ENCODE measurements at places on chromosomes 2 and 18.

DNA sequence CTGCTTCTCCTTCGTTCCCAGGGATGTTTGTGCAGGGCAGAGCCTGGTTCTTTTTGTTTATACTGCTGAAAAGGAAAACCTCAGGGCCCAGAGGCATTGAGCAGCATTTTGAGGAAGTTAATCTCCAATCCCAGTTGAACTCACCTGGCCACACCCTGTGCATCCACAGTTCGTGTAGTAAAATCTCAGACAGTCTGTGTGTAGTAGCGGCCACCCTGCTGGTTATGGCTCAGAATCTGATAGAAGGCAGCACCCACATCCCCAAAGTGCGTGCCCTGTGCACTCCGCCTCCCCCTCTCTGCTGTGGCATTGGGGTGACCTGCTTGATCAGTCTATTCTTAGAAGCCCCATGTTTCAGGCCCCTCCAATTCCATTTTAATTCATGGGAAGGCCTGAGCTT, 10.9 kb downstream of the TRIB2 start:
- DNase-seq = no peak

DNA sequence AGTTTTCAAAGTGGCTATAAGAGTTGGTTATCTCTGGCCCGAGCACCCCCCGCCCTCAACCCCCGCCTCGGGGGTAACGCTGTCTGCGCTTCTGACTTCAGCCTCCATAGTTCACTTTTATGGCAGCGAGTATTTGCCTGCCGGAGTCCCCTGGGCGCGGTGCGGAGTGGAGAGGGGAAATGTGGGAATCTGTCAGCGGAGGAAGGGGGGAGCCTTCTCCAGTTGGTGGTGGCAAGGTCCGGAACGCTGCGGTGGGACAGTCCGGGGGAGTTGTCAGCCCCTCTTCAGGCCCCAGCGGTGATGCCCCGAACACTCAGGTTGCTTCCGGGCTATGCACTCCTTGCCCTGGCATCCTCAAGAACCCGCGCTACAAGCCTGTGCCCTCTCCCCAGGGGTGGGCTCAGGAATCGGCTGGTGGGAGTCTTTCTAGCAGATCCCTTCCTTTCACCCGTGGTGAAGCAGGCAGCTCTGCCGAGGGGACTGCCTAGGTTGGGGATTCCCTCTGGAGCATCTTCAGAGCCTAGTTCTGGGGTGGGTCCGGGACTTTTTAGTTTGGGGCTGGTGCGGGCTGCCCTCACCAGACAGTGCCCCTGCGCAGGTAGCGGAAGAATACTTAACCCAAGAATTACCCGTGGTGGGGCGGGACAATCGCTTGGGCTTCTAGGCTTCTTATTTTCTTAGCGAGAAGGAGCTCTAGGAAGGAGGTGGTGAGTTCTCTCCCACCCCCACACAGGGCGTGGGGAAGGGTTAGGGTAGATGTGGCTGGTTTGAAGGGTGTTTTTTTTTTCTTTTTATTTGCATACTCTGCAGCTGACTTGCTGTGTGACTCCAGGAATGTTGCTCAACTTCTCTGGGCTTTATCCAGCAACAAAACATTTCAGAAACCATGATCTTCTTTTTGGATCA, 1.6 kb downstream of the ATOH8 start:
- no peak for DNase-seq

GRCh38 chr2:116809109-116809508, 1005.4 kb upstream of the DDX18 start:
- no peak for DNase-seq

GRCh38 chr2:207254591-207255464, 89.1 kb upstream of the KLF7 start:
- DNase-seq = no peak

DNA sequence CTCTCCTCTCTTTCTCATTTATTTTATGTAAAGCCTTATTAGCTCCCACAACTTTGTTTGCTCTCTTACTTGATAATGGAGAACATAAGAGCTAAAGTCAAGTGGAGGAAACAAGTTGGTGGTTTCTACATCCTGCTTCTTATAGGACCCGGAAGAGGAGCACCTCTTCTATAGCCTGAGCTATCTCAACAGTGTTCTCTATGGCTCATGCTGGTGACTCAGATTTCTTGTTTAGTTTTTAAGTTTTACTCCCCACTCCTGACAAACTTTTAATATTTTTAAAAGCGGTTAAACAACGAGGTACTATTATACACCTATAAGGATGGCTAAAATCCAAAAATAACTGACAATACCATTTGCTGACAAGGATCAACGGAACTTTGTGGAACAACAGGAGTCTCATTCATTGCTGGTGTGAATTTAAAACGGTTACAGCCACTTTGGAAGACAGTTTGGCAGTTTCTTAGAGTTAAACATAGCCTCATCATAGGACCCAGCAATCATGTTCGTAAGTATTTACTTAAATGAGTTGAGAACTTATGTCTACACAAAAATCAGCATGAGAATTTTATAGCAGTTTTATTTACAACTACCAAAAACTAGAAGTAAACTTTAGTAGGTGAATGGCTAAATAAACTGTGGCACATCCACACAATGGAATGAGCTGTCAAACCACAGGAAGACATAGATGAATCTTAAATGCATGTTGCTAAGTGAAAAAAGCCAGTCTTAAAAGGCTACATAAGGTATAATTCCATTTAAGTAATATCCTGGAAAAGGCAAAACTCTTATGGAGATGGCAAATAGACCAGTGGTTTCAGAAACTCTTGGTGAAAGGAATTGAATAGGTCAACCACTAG, 12.7 kb upstream of the CDC42EP3 start:
- no peak for DNase-seq

GRCh38 chr2:205585449-205586383, 96.6 kb upstream of the NRP2 start:
- no peak for DNase-seq

DNA sequence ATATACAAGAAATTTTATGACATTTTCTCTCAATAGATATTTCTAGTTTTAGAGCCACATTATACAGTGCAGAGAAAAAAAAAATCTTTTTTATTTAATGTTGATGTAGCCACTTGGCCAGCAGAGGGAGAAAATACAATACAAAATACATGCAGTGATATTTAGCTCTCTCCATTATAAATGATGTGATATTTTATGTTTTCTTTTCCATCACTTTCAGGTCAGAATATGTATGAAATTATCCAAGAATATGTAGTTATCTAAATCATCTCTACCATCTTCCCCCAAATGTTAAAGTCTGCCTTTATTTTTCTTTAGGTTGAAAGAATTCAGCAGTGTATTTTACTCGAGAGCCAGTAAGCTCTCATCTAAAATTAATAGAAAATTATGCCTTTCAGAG, 533.6 kb upstream of the FSHR start:
- no peak for DNase-seq

DNA sequence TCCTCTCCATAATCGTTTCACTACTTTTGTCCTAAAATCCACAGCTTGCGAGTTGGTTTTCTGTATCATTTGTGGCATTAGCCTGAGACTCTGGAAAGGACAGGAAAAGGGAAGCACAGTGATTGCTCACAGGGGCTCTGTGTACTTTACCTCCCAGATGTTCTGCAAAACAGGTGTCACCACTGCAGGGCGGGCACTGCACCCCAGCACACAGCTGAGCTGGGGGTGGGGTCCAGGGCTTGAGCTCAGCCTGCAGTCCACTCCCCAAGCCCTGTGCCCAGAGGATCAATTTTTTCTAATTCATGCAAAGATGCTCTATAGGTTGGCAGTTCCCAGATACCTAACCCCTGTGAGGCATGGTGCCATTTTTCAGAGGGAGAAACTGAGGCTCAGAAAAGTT, 119.4 kb upstream of the GLI2 start:
- no peak for DNase-seq

- DNase-seq = peak; percentile 89
These were observed 24.4 kb downstream of the GRHL1 start for GRCh38 chr2:9975805-9976447.

- DNase-seq = no peak
These were observed 5.2 kb downstream of the ZFP36L2 start for GRCh38 chr2:43221124-43221762.

DNA sequence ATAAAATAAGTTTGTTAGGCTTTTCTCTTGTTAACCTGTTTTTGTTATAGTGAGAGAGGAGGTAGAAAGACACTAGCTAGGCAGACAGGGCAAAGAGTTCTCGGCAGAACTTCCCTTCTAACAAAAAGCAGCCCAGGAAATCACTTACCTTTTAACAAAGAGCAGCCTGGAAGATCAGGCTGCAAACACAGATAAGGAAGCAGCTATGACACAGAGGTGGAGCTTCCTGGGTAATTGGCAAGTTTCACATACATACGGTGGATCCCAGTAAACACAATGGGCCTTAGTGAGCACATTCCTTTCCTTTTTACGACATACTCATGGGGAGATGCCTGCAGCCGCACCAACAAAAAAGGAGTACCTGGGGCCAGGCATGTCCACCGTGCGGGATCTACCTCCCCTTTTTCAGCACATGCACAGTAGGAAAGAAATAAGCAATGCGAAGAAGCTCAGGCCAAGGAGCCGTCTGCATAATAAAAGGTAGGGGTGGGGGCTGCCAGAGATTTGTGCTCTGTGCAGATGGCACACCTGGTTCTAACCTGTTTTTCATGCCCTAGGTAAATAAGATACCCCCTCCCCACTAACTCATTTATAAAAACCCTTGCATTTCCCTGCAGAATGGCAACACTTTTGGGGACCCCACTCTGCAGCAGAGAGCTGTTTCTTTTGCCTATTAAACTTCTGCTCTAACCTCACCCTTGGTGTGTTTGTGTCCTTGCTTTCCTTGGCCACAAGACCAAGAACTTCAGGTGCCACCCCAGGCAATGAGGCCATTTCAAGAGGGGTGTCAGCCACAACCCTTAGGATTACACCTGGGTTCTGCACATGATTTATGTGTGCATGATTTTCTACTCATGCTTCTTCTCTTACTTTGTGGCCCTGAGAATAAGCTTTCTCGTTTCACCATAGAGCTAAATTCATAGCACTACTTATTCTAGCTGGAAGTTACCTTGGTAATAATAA, 26.5 kb downstream of the MDH1 start:
- peak; percentile 13 for DNase-seq

All from AG09309 (cell line).